ENCODE measurements at places on chromosomes 11 and 22.
A peak's percentile ranks its signal among the peaks of the same experiment; 100 is the strongest.

DNA sequence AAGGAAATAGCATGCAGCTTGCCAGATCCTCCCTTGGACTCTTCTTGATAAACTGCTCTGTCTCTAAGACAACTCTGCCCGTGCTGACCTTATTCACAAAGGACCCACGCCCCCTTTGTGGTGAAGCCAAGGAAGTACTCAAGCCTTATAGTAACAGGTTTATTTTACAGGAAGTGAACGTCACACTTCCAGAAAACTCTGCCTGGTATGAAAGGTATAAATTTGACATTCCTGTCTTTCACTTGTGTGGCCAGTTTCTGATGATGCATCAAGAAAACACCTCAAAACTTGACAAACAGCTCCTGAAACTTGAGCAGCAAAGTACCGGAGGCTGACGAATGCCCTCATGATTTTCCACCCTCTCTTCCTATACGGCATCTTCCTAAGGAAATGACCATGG is 12.5 kb upstream of the PELI3 start:
- DNase-seq, result no peak
- H3K36me3 ChIP-seq, result no peaks in the 10 kb centered on the region
- H3K27me3 ChIP-seq, result peaks cover 6% of the 10 kb centered on the region
- H3K27ac ChIP-seq, result no peak overlapping the region

DNA sequence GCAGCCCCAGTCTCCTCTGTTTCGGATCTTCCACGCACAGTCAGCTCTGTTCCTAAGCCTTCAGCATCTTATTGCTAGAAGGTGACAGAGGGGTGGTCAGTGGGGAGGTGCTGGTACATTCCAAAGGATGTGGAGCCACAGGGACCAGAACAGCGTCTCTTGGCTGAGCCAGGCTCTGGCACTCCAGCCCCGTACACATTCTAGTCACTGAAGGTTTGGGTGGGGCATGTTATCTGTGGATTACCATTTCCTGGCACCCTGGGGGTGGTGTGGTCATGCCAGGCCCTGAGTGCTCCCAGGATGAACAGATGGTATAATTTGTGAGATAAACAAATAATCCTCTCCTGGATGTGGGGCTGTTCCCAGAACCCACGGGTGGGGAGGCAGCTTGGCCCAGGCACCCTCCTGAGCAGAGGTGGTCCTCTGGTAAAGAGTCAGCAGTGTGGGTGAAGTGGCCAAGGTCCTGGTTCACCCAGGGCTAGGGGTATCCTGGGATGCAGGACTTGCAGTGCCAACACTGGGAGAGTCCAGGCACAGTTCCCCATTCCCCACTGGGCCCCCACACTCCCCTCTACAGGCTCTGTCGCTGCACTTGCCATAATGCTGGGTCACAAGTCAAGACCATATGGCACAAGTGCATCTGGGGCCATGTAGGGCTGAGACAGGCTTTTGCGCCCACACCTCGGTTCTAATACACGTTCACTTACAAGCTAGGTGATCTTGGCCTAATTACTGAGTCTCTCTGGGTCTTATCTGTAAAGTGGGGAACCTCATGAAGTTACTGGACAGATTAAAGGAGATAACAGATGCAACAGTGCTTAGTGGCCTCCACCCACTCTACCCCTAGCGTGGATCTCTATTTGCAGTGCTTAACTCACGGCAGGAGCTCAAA is 33.0 kb downstream of the DKK3 start:
- peaks cover 11% of the 10 kb centered on the region for H3K27me3 ChIP-seq
- no peaks in the 10 kb centered on the region for H3K4me1 ChIP-seq
- H3K27ac ChIP-seq, result no peak overlapping the region
- no peak overlapping the region for H3K4me3 ChIP-seq
- no peak for DNase-seq

DNA sequence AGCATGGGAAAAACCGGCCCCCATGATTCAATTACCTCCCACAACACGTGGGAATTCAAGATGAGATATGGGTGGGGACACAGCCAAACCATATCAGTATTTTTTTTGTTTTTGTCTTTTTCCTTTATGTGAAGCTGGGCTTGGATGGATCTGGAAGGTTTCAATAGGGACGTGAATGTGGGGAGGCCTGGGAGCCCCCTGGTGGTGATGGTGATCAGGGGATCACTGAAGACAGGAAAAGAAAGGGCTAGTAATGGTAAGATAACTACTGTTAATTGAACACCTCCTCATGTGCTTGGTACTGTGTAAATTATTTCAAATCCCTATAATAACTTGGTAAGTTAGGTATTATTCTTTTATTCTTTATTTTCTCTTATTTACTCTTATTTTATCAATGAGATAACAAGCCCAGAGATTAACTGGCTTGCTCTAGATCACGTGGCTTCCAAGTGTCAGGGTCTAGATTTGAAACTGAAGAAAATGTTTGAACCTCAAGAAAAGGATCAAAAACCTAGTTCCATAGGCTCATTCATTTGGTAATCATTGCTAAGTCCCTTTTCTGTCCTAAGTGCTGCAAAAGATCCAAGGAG is 364.2 kb downstream of the TENM4 start:
- peak; percentile 36 for DNase-seq
- H3K27me3 ChIP-seq, result peaks cover 2% of the 10 kb centered on the region
- H3K4me1 ChIP-seq, result no peaks in the 10 kb centered on the region
- no peak overlapping the region for H3K27ac ChIP-seq
- H3K36me3 ChIP-seq, result no peaks in the 10 kb centered on the region

DNA sequence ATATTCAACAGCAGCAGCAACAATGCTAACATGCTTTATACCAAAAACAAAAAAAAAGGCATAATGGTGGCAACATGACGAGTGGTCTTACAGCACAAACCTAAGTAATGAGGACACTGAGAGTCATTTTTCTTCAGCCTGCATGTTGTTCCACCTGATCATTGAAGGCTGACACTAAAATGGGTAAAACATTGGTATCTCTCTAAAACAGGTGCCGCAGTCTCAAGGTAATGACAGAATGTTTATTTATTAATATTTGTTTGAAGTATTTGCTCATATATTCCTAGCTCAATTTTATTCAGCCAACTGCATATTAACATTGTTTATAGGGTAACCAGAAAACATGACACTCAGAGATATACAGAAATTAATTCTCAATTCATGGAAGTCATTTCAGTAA is 8.3 kb upstream of the DEUP1 start:
- no peaks in the 10 kb centered on the region for H3K27me3 ChIP-seq
- H3K4me1 ChIP-seq, result no peaks in the 10 kb centered on the region
- H3K4me3 ChIP-seq, result no peak overlapping the region
- DNase-seq, result no peak
- no peak overlapping the region for H3K27ac ChIP-seq
- no peaks in the 10 kb centered on the region for H3K36me3 ChIP-seq

- no peak overlapping the region for H3K4me3 ChIP-seq
- no peak for DNase-seq
- no peaks in the 10 kb centered on the region for H3K4me1 ChIP-seq
- H3K27ac ChIP-seq, result no peak overlapping the region
- no peaks in the 10 kb centered on the region for H3K36me3 ChIP-seq
Observed at GRCh38 chr11:30045921-30046577, 29.2 kb upstream of the KCNA4 start.

DNA sequence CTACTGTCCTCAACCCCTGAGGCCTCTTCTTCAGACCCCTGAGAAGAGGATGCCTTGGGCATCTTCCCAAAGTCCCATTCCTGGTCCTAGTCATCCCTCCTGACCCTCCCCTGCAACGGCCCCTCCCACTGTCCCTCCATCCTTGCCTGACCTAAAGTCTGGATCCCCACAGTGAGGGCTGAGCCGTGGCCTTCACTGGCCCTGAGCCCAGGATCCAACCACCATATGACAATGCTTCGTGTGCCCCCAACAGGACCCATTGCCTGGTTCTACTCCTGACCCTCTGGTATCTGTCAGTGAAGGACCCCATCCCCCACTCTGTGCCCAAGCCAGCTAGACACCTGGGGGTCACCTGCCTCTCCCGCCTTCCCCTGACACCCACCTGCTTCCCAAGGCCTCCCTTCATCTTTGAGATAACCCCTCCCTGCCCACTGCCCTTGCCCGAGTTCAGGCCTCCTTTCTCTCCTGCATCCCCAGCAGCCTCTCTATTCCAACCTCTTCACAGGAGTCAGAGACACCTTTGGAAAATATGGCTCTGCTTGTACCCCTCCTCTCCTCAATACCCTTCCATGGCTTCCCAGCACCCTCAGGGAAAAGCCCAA is 48.0 kb downstream of the LRRC32 start:
- H3K4me1 ChIP-seq, result no peaks in the 10 kb centered on the region
- H3K4me3 ChIP-seq, result no peak overlapping the region
- H3K27me3 ChIP-seq, result no peaks in the 10 kb centered on the region

GRCh38 chr11:79458709-79459108 is 17.9 kb upstream of the TENM4 start:
- no peak for DNase-seq
- H3K4me1 ChIP-seq, result no peaks in the 10 kb centered on the region
- H3K4me3 ChIP-seq, result no peak overlapping the region
- H3K27ac ChIP-seq, result no peak overlapping the region

GRCh38 chr11:37984991-37985390 is 1387.0 kb upstream of the RAG2 start:
- H3K27me3 ChIP-seq, result no peaks in the 10 kb centered on the region
- no peaks in the 10 kb centered on the region for H3K4me1 ChIP-seq
- no peak overlapping the region for H3K27ac ChIP-seq
- no peaks in the 10 kb centered on the region for H3K36me3 ChIP-seq
- DNase-seq, result no peak

DNA sequence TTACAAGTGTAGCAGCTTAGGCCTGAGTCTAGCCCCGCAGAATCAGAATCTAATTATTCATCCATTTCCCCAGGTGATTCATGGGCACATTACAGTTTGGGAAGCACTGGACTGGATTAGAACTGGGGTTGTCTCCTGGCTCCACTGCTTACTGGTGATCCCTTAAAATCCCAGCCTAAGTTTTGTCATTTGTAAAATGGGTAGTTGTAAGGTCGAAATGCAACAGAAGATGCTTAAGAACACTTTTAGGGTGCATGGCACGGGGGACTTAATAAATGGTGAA is 1.3 kb downstream of the STX3 start:
- peaks cover 2% of the 10 kb centered on the region for H3K27me3 ChIP-seq
- no peaks in the 10 kb centered on the region for H3K36me3 ChIP-seq
- no peak overlapping the region for H3K27ac ChIP-seq
- DNase-seq, result no peak
- H3K4me3 ChIP-seq, result no peak overlapping the region
- peaks cover 23% of the 10 kb centered on the region for H3K4me1 ChIP-seq

DNA sequence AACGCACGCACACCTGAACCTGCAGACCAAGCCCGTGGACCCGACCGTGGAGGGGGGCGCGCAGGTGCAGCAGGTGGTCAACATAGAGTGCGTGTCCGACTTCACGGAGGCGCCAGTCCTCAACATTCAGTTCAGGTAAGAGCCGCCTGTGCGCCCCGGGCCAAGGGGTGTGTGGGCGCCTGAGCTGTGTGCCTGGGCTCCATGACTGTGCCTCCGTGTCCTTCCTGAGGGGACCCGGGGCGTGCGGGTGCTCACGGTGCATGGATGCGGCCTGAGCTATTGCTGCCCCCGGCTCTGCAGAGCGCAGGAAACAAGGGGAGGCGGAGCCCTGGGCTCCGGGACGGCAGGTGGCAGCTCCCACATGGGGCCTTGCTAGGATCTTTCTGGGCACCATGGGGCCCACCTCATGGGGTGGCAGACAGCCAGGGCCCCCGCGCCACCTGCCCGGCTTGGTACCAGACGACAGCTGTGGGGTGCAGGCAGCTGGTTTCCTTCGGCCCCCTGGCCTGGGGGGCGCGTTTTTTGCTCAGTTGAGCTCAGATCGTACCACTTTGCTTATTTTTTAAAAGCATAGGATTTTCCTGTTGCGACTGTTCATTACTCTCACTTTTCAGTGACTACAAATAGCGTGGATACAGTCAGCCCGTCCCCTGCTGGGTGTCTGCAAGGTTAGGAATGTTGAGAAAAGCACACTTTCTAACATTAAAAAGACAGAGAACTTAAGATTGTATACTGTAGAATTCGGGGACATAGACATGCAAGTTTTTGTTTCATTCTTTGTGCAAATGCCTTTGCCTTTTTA is 28.3 kb downstream of the MUC6 start:
- no peak for DNase-seq
- no peaks in the 10 kb centered on the region for H3K4me1 ChIP-seq
- no peaks in the 10 kb centered on the region for H3K27me3 ChIP-seq
- H3K4me3 ChIP-seq, result no peak overlapping the region
- H3K36me3 ChIP-seq, result peaks cover 67% of the 10 kb centered on the region
- H3K27ac ChIP-seq, result no peak overlapping the region

- DNase-seq, result no peak
- H3K27ac ChIP-seq, result no peak overlapping the region
- no peaks in the 10 kb centered on the region for H3K27me3 ChIP-seq
- H3K4me3 ChIP-seq, result no peak overlapping the region
- peaks cover 30% of the 10 kb centered on the region for H3K36me3 ChIP-seq
- H3K4me1 ChIP-seq, result no peaks in the 10 kb centered on the region
Observed at GRCh38 chr11:46738887-46739286, 19.9 kb downstream of the F2 start.

DNA sequence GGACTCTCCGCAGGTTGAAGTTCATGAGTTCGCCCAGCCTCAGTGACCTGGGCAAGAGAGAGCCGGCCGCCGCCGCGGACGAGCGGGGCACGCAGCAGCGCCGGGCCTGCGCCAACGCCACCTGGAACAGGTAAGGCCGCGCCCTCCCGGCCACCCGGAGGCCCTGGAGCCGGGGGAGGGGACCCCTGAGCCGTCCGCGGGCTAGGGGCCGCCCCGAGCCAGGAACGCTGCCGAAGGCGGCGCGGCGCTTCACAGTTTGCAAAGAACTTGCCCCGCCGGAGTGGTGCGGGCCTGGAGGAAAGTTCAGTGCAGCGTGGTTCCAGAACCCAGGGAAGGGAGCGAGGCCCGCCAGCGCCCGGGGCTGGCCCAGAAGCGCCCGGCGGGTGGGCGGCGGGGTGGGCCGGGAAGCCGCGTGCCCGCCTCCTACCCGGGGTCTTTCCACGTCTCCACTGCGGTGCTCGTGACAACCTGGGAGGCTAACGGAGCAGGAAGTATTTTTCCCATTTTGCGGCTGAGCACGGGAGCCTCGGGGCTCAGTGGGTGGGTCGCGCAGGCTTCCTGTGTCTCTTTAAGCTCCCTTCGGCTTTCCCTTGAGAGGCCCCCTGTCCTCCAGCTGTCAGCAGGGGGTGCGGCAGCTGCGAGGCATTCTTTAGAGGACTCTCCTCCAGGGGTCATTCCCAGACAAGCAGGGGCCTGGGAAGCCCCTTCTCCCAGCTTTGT is 635 bp downstream of the PRR5 start:
- H3K27ac ChIP-seq, result no peak overlapping the region
- H3K36me3 ChIP-seq, result no peaks in the 10 kb centered on the region
- peak; percentile 46 for DNase-seq
- H3K4me1 ChIP-seq, result peaks cover 21% of the 10 kb centered on the region

DNA sequence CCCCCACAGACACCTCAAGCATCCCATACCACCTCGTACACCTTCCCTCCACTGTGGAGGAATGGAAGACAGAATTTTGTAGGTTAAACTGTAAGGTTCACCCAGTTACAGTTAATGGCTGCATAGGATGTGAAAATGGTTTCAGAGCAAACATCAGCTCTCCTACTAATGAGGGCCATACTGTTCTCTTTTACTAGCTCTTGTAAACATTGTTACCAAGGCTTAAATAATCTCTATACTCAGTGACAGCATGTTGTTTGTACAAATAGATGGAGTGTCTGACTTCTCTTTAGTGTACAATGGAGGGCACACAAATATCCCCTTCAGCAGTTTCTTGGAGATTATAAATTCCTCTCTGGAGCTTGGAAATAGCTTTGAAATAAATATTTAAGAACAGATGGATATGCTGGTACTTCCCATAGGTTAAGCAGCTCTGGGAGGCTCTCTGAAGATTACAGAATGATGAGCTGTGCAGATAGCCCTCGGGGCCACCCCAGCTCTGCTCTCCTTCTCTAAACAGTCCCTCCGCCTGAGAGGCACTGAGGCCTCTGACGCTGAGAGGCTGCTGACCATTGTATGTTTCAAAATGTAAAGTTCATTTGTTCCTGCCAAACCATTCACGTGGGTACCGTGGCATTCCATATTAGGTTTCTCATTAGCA is 25.7 kb downstream of the TTC12 start:
- H3K27me3 ChIP-seq, result no peaks in the 10 kb centered on the region
- no peak for DNase-seq
- no peak overlapping the region for H3K27ac ChIP-seq
- no peaks in the 10 kb centered on the region for H3K4me1 ChIP-seq
- H3K4me3 ChIP-seq, result no peak overlapping the region

All from DND-41 (cell line).